Osteoblast (primary cell): ENCODE measurements at places on chromosomes 11 and 22. TPM values are rescaled to one million over a fixed set of nuclear protein-coding genes. Genes with fewer than 3 reads are reported as not detected.

DNA sequence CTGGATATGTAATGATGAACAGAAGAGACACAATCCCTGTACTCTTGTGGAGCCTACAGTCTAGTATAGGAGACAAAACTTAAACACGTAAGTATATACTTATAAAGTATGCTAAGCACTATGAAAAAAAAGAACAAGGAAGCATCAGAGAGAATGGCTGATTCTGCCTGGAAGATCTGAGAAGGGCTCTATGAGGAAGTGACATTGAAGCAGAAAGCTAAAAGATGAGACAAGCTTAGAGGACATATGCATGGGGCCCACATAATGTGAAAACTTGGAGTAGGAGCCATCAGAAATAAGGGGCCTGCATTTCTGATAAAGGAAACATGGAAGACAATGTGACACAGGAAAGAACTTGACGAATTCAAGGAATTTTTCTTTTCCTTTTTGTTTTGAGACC, 16.6 kb downstream of the SAA1 start:
- peaks cover 46% of the 10 kb centered on the region for H3K36me3 ChIP-seq
- no peaks in the 10 kb centered on the region for H3K4me1 ChIP-seq
- H3K27ac ChIP-seq: no peak overlapping the region
- no peak overlapping the region for H3K4me3 ChIP-seq
- no peak for DNase-seq
- no peaks in the 10 kb centered on the region for H3K27me3 ChIP-seq

DNA sequence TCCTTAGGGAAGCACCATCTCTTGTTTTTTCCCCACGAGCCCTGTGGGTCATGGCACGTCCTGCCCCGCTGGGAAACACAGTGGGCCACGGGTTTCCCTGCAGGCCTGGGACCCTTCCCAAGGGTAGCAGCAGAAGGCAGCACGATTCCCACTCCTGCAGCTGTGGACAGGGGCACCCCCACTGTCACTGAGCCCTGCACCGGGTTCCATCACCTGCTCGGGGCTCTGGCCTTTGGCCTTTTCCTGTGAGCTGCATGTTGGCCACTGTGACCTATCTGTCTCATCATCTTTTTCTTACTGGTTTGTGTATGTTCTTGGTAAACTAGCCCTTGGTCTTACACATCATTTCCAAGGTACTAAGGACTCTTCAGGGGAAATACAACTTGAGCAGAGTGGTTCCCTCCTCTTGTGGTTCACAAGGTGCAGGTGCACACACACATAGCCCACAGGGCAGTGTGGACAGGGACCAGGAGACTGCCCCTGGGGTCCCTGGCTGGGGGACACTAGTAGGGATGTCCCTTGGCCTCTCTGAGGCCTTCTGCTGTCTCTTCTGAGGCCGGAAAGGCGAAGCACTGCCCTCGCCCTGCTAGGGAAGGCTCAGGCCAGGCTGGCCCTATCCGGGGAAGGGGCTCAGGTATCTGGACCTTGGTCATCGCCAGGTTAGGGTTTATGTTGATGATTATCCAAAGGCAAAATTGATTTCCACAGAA, 19.0 kb upstream of the TXNRD2 start:
- peaks cover 28% of the 10 kb centered on the region for H3K36me3 ChIP-seq
- no peak for DNase-seq
- no peaks in the 10 kb centered on the region for H3K27me3 ChIP-seq
- H3K4me3 ChIP-seq: no peak overlapping the region
- peaks cover 20% of the 10 kb centered on the region for H3K4me1 ChIP-seq

DNA sequence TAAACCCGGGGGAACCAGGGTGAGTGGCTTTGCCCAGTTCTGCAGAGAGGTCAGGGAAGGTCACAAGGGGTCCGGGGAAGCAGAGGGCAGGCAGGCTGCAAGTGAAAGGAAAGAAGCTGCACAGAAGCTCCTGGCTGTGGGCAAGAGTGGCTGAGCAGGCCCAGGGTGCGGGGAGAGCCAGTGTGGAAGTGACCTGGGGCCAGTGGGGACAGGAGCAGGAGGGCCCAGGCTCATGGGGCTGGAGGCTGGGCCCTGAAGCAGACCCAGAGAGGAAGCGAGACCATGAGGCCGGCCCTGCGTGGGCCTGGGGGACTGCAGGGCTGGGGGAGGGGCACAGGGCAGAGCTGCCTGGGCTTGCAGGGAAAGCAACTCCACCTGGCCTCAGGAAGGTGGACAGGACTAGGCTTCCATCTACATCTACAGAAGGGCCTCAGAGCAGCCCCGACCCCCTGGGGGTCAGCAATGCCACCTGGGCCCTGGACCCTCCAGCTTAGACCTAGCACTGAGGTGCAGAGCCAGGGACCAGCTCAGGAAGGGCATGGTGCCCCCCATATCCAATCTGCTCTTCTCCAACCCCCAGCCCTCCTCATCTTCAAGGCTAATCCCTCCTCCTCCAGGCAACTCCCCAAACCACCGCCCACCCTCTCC, 11.6 kb downstream of the IGF2 start:
- no peak for DNase-seq
- H3K4me3 ChIP-seq: no peak overlapping the region
- H3K36me3 ChIP-seq: no peaks in the 10 kb centered on the region
- no peak overlapping the region for H3K27ac ChIP-seq

Gene LRP4
- total RNA-seq: 1.5 and 2.2 TPM in 2 replicates

DNA sequence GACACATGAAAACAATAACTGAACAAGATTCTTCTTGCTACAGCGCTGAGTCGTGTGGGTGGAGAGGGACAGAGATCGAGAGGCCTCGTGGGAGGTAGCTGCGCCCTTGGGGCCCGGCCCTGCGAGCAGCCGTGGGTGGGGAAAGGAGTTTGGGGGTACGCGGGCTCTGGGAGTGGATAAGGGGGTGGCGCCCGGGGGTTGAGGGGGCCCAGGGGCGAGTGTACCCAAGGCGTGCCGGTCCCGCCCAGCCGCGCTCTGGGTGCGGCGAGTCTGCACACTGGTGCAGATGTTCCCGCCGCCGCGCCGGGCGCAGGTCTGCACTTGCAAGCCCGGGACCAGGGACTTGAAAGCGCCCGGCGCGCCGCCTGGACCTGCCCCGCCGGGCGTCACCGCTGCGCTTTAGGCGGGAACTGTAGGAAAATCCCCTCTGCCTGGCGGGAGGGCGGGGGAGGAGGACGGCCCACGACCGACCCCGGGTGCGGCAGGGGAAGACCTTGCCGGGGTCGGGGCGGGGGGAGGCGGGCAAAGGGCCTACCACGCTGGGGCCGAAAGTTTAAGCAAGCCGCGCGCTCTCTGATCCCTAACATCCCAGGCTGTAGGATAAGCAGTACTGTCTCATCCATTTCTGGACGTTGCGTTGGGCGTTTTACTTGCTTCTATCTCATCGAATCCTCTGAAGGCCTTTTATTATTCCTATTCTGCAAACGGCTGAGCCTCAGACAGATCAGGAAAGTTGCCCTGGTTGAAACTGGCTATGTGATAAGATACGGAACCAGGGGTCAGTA, 1.4 kb upstream of the KREMEN1 start:
- peak; percentile 73 for DNase-seq
- no peaks in the 10 kb centered on the region for H3K36me3 ChIP-seq
- H3K27me3 ChIP-seq: peaks cover 17% of the 10 kb centered on the region
- H3K4me3 ChIP-seq: no peak overlapping the region
- H3K4me1 ChIP-seq: peaks cover 8% of the 10 kb centered on the region

DNA sequence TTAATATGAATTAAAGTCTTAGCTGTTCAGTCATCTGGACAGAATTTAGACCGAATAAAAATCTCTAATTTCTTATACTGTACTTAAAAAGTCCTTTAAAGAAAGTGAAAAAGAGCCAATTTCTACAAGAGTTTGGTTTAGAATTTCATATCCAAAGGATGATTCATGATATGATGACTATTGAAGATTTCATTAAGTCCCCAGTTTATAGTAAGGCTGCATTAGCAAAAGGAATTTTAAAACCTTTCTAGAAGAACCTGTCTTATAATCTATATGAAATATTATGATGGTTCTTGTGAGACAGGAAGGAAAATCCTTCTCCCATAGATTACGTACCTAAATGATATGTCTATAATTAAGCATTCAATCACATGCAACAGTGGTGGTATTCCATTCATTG, 34.8 kb downstream of the TSG101 start:
- H3K27ac ChIP-seq: no peak overlapping the region
- H3K4me1 ChIP-seq: peaks cover 20% of the 10 kb centered on the region
- no peaks in the 10 kb centered on the region for H3K27me3 ChIP-seq
- H3K36me3 ChIP-seq: peaks cover 13% of the 10 kb centered on the region
- no peak overlapping the region for H3K4me3 ChIP-seq

- no peak overlapping the region for H3K27ac ChIP-seq
- H3K4me3 ChIP-seq: no peak overlapping the region
- H3K27me3 ChIP-seq: no peaks in the 10 kb centered on the region
These were observed 92.0 kb upstream of the DDI1 start for GRCh38 chr11:103944251-103944940.
